ENCODE measurements at places on chromosomes 1 and 21.
A peak's percentile ranks its signal among the peaks of the same experiment; 100 is the strongest.

GRCh38 chr1:71733121-71733520, 549.2 kb downstream of the NEGR1 start:
- DNase-seq, result no peak

- DNase-seq, result no peak
Observed at GRCh38 chr1:64691626-64692025, 53.2 kb upstream of the RAVER2 start.

GRCh38 chr1:152917794-152918193, 9.4 kb downstream of the IVL start:
- DNase-seq, result peak; percentile 3

DNA sequence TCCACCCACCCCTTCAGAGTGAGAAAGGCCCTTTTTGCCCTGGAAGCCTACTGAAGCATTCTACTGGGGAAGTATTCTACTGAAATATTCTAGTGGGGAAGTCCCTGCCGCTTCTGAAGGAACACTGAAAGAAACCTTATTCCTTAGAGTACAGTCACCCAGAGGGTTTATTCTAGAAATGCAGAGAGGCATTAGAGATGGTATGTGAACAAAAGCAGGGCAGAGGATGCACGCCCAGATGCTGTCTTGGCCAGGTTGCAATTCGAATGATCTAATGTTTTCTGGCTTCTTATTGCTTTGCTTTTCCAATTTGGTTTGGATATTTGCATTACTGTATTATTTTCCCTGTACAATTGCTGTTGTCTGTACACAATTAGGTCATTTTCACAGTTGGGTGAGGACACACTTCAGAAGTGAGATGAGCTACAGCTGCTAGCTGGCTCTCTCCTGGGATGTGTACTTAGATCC, 37.1 kb downstream of the CCN1 start:
- no peak for DNase-seq

DNA sequence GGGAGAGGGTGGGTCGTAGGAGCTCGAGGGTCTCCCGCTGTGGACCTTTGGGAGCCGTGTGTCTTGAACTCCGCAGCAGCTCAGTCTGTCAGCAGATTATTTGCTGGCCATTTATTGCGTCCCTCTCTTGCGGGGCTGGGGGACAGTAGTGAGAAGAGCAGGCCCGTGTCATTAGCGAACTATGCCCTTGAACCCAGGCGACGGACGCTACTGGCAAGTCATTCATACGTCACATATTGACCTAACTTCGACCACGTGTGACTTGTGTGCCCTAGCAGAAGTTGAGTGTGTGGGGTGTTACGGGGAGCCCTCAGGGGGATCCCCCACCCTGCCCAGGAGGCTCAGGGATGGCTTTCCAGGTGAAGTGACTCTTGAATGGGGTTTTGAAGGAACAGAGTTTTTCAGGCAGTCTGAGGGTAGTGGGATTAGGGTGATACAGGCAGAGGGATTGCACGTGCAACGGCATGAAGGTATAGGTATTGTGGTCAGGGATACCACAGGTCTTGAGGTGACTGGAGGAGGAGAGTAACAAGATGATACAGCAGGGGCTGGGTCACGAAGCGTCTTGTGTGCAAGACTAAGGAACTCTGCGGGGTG, 13.0 kb downstream of the RCC1 start:
- peak; percentile 52 for DNase-seq

Measured in hematopoietic multipotent progenitor cell treated with erythropoietin and hydrocortisone succinate and interleukin-3 and kit ligand, for 15 days (in vitro differentiated cells).